ENCODE measurements at places on chromosomes 3 and 15.
A peak's percentile ranks its signal among the peaks of the same experiment; 100 is the strongest.

DNA sequence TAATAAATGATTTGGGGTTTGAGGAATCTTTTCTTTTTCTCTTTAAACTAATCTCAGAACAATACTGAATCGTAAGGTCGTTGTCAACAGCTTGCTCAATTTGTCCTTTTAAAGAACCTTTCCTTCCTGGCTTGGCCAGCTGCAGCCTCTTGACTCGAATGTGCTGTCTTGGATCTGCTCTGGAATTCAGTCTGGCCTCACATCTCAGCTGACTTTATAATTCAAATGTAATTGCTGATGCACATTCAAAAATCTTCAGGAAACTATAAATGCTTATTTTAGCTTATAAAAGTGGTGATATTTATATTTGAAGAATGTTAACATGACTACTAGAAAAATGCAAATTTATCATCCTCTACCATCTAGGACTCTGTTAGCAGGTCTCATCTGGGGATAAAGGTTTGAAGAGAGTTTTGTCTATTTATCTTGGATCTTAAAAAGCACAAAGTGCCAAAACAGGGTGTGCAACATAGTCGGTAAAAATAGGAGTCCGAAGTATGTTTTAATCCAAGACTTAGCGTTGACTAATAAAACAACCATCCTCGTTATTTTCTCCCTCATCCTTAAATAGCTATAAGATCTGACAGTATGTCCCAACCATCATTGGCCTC lies 1035.2 kb downstream of the MCTP2 start:
- no peak for DNase-seq

DNA sequence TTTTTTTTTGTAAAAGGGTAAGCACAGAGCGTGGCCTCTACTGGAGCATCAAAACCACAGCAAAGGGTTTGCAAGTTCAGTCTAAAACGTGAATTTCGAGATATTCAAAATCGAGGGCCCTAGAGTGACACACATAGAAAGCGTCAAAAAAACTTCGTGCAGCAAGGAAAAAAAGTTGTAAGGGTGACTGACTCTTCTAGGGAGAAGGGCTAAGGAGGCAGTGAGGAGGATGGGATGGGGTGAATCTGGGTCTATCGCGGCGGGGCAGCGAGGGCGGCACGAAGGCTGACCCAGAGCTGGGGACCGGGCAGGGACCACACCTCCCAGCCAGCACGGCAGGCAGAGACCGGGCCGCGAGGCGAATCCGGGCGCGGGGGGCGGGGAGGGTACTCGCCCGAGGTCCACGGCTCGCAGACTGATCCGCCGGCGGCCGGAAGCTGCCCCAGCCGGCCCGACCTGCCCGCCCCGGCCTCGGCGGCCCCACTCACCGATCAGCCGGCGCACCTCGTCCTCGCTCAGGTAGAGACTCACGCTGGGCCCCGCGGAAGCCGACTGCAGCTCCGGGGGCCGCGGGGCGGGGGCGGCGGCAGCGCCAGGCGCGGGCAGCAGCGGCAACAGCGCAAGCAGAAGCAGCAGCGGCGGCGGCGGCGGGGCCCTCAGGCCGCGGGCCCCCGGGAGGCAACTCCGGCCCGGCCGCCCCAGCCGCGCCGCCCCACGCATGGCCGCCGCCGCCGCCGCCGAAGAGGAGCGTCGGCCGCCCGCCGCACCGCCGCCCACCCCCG lies 533 bp downstream of the RYK start:
- peak; percentile 42 for DNase-seq

- no peak for DNase-seq
Observed at GRCh38 chr15:39270221-39270855, 310.5 kb upstream of the THBS1 start.

- no peak for DNase-seq
Observed at GRCh38 chr15:72368899-72369298, 6.9 kb downstream of the HEXA start.

DNA sequence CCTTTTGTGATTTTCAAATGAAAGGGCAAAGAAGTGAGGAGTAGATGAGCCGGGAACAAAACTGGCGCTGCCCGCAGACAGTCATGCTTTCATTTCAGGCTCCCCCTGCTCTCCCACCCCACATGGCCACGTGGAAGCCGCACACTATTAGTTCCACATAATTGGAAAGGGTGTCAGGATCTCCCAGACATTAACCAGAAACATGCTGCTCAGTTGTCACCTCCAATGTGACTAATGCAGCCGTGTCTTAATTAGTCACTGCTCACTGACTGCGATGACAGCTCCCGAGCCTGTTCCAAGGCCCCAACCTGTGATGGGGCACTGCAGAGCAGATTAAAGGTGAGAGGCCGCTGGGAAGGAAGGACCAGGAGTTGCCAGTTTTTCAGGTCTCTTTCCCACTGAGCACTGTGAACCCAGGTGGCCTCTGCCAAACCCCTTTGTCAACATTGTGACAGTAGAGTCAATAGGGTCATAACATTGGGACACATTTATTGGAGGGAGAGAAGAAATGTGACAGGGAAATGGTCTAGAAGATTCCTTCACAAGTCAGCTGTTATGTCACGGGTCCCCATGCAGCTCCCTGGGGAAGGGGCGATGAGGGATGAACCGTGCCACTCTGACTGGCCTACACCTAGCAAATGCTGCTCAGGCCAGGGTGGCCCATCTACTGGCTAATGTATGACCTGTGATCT lies 38.6 kb upstream of the SFMBT1 start:
- no peak for DNase-seq

DNA sequence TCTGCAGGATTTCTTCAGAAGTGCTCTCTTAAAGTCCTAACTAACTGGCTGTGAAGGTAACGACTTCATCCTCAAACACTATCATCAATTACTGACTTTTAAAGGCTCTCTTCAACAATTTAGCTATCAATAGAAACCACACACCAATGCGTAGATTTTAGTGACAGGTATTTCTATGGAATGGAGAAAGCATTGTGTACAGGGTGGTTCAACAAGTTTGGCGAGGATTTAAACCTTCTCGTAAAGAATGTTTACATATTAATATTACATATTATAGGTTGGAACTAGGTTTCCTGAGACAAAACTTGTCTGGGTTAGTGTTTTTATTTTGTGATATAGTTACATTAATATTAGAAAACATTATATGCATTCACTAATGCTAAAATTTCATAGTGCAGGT lies 233.6 kb downstream of the CHL1 start:
- no peak for DNase-seq

GRCh38 chr3:139107424-139108252 lies 62.9 kb upstream of the PRR23C start:
- DNase-seq = no peak
